Stimulated activated CD8-positive, alpha-beta memory T cell treated with anti-CD3 and anti-CD28 coated beads, Interleukin-7, amount 100 ng/mL, for 48 hours (primary cell): ENCODE measurements at places on chromosomes 1 and 21.

- no peak for DNase-seq
Measured at GRCh38 chr1:245095903-245096302, 58.9 kb upstream of the KIF26B start.

DNA sequence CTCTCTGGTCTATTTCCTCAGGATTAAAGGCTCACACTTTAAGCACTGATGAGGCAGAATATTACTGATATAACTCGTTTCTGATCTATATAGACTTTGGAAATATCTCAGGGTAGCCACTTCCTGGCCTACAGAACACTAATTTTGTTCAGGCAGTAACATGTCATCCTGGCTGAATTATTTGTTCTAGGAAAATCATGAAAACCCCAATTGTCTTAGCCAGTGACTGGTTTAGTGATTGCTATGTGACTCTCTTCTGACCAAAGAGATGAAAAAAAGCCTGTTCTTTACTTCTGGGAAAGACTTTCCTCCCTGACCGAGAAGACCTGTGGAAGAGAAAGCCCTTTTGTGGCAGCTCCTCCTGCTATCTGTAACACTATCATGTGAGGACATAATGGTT, 453.7 kb downstream of the SETD4 start:
- DNase-seq, result no peak

DNA sequence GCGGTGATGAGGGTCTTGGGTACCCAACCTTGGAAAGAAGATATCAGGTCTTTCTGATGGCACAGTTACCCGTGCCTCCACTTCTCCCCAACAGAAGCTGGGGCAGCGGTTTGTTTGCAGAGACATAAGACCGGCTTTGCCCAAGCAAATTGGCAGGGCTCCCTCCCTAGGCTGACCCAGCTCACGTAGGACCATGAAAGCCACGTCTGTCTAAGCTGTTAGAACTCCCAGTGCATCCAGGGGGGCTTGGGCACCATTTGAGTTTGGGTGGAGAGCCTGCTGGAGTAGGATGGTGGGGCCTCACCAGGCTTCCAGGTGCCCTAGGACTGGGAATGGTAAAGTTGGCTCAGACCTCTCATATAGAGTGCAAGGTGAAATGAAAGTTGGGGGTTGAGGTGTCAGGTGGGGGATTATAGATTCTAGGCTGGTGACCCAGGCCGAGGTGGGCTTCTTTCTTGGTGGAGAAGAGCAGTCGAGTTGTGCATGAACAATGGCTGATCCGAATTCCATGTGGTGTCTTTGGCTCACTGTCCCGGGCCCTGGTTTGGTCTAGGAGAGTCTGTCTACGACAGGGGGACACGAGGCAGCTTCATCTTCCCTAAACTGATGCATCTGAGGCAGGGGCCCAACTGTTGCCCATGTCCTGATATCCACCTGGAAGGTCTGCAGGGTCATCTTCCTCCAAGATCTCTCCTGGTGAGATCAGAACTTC, 3.4 kb downstream of the POU3F1 start:
- DNase-seq, result no peak

DNA sequence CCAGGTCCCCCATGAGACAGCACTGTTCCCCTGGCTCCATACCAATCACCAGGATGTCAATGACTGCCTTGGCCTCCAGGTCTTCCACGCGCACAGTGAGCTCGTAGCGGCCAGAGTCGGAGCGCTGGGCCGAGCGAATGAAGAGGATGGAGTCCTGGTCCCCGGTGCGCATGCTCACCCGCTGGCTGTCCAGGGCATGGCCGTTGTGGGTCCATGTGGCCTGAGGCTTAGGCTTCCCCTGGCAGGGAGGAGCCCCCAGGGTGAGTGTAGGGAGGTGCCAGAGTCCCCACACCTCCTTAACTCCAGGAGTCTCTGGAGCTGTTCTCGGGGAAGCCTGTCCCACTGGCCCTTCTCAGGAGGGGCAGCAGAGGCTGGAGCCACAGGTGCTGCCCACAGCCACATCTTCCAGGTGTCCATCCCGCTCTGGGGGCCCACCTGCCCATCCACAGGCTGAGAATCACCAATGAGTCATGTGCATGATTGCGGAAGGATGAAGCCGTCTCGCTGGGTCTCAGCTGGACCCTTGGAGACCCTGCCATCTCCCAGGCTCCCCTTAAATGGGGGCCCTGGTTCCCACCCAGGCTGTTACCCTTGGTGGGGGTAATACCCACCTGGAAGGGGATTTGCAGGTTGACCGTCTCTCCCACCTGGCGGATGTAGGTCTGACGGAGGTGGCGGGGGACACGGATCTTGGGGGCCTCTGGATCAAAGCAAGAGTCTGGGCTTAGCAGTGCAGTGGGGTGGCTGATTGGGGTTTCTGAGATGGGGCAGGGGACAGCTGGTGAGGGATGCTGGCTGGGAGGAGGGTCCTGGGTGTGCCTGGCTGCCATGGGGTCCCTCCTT, 4.1 kb downstream of the MYBPH start:
- DNase-seq, result no peak
